ENCODE measurements at places on chromosomes 7 and 10. TPM values are rescaled to one million over a fixed set of nuclear protein-coding genes. Genes with fewer than 3 reads are reported as not detected.

DNA sequence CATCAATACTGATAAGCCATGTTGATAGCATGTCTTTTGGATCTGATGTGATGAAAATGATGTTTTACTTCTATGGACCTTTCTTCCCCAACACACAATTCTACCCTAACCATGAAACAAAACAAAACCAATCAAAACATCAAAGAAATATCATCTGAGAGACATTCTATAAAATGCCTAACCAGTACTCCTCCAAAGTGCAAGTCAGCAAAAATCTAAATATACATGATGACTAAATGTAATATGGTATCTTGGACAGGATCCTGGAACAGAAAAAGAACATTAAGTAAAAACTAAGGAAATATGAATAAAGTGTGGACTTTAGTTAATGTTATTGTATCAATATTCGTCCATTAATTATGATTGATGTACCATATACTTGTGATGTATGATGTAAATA lies 625.1 kb downstream of the MAGI2 start:
- no peak for DNase-seq

DNA sequence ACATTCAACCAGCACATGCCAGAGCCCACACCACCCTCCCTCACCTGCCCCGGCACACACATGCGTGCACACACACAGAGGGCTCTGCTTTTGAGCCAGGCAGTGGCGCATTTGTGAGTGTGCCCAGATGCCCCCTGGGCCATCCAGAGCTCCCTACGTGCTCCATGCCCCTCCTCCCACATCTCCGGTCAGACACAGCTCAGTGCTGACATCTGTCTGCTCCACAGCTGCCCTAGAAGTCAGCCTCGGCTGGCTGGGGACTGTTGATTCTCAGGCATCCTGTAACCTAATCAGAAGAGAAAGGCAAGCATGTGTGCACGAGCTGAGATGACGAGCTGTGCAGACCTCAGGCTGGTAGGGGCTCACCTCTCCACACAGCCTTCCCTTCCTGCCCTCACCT lies 135.1 kb downstream of the ZMIZ1 start:
- DNase-seq = no peak

GRCh38 chr7:27921081-27921836 lies 181.3 kb downstream of the TAX1BP1 start:
- no peak for DNase-seq

- DNase-seq = no peak
These were observed 239.2 kb upstream of the AKR1E2 start for GRCh38 chr10:4586776-4587175.

DNA sequence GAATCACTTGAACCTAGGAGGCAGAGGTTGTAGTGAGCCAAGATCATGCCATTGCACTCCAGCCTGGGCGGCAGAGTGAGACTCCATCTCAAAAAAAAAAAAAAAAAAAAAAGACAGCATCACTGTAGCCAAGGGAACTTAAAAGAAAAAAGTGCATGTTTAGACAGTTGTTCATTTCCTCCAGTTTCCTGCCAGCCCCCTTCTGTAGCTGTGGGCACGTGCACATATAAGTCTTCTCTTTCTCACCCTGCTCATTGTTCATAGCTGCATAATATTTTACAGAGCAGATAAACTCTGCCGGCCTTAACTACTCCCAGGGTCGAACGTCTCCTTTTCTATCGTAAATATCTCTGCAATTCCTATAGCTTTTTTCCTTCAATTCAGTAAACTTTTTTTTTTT lies 132.6 kb downstream of the LHPP start:
- no peak for DNase-seq

GRCh38 chr10:112946649-112947048 lies 3.4 kb upstream of the TCF7L2 start:
- no peak for DNase-seq

GRCh38 chr7:33262476-33262875 lies 133.1 kb downstream of the BBS9 start:
- no peak for DNase-seq

DNA sequence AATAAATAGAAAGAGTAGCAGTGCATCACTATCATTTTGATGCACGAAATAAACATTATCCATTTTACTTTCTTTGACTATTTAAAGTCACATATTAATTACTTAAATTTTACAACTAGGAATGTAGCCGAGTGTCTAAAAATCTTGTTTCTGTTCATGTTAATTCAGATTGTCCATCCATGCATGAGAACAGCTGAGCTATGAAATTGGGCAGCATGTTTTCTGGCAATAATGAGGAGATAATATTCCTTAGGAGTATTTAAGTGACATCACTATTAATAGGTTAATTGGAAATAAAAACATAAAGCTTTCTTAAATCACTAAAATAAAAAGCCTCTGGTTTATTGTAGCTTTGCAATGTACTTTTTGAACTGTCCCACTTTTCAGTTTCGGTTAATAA lies 293.8 kb downstream of the PHTF2 start:
- no peak for DNase-seq

DNA sequence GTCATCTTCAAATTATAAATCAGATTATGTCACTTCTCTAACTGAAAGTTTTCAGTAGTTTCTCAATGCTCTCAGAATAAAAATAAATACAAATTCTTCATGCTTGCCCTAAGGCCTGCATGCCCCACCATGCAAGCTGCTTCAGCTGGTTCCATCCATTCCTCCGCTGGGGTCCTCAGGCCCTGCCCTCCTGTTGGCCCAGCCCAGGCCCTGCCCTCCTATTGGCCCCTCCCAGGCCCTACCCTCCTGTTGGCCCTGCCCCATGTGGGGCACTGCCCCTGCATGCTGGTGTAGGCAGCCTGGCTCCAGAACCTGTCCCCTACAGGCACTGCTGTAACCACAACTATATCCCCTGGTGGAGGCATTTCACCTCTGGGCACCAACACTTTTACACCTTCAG lies 109.3 kb upstream of the TCERG1L start:
- DNase-seq = no peak

- DNase-seq = no peak
These were observed 5.1 kb downstream of the DEPP1 start for GRCh38 chr10:44973323-44974081.

GRCh38 chr7:44080118-44080517 lies 2.2 kb downstream of the POLM start:
- DNase-seq = no peak

DNA sequence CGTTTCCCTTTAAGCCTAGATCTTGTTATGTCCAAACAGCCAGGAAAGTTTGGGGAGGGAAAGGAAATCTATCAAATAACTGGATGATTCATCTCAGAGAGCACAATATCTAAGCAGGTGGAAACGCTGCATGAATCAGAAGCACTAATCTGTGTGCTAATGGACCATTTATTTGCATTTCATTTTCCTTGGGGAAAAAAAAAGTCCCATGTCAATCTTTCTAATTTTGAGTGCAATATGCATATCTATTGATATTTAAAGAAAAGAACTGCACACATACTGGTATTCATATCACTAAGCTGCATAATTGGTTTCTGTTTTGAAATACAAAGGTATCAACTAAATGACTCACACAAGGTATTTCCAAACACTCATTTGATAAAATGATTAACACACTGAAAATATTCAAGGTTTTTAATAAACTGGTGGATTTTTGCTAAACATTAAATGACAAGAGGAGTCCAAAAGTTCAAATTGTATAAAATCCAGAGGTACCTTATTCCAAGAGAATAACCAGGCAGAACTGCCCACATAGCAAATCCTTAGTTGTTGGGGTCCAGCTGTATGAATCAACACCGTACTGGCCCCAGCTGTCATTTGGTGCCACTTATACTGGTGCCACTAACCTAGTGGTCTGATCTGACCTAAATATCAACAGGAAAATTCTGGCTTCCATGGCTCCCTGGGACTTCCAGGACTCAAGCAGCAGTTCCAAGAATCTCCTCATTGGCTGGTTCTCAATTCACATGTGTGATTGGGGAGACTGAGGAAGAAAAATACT lies 122.2 kb upstream of the SP4 start:
- DNase-seq = no peak

- no peak for DNase-seq
These were observed 43.9 kb downstream of the GRK5 start for GRCh38 chr10:119251315-119251708.

DNA sequence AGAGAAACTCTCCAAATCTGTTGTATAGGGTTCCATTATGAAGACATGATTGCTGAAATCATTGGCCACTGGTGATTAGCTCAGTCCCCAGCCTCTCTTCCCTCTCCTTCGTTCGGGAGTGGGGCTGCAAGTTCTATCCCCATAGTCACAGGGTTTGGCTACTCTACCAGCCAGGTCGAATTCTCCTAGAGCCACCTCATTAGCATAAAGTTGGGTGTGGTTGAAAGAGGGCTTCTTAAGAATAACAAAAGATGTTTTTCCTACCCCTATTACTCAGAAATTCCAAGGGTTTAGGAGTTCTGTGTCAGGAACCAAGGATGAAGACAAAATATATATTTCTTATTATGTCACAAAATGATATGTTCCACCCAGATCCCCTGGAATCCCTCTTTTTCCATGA lies 166.2 kb upstream of the YAE1 start:
- DNase-seq = no peak

GRCh38 chr7:18317941-18318340 lies 177.6 kb upstream of the HDAC9 start:
- DNase-seq = no peak

GRCh38 chr7:15503603-15504290 lies 58.1 kb downstream of the AGMO start:
- no peak for DNase-seq

GRCh38 chr7:28389504-28390395 lies 22.6 kb upstream of the CREB5 start:
- DNase-seq = no peak

DNA sequence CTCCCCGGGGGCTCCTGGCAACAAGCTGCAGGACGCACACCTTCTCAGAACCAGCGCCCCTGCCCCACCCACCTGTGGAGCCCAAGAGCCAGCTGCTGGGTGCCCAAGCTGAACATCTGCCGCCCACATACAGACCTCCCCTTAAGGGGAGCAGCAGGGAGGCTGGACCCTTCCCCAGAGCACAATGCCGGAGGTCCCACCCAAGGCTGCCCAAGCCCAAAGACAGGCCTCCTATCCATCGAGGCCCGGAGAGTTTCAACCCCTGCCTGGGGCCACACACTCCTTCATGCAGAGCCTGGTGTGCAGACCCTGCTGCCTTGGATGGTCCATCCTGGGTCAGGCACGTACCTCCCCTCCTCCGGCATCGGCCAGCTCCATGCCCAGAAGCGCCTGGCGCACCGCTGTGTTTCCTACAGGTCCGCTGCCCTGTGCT lies 48.7 kb downstream of the VIPR2 start:
- no peak for DNase-seq

GRCh38 chr10:28677888-28678686 lies 766 bp downstream of the BAMBI start:
- DNase-seq = no peak

DNA sequence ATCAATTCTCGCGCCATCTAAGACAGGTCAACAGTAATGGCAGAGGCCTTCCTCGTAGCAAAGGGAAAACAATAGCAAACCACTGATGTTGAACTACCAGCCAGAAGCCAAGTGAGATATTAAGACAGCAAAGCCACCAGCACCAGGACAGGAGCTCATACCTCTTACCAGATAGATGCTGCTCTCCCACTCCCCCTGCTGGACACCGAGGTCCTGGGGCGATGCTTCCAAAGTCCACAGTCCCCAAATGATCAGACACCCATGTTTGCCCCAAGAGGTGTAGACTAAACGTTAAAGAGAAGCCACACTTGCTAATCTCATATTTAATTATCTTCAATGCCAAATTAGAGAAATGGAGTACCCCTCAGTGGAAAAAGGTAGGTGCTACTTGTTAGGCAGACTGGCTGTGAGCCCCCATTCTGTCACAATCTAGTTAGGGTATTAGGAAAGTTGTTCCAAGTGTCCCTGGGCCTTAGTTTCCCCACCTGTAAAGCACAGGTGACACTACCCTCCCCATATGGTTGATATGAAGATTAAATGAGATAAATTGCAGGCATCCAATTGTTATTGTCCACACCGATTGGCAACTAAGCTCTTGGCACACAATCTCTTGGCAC lies 39.9 kb downstream of the TOMM7 start:
- peak; percentile 88 for DNase-seq

GRCh38 chr7:39504963-39505362 lies 61.2 kb upstream of the YAE1 start:
- DNase-seq = no peak

DNA sequence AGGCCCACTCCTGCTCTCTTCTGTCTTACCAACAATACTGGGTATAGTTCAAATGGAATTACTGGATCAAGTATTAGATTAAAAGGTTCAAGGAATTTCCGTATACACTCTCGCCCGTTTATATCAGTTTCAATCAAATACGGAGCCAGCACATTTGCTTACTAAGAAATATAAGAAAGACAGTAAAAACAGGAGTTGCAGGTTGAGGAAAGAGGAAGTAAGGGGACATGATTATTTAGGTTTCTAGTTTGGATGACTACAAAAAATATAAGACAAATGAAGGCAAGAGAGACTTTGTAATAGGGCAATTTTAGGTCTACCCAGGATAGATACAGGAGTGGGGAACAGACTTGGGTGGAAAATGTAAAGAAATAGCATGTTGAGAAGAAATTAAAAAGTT lies 109.9 kb upstream of the ABI1 start:
- no peak for DNase-seq

DNA sequence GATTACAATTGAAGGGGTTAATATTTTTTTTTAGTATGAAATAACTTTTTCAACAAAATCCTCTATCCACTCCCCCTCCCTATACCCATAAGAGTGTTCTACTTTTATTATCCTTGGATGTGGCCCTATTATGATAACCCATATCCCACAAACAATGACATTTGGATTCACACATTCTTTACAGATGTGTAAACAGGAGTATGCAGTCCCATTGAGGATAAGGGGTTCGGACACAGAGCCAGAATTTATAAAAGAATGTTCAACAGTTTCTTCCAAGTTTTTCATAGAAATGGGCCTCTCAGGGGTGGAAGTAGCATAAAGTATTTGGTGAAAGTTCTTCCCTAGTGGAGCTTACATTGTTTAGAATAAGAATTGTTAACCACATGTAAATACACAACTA lies 16.1 kb upstream of the PCLO start:
- no peak for DNase-seq

GRCh38 chr10:22690614-22691431 lies 23.6 kb downstream of the PIP4K2A start:
- peak; percentile 51 for DNase-seq

DNA sequence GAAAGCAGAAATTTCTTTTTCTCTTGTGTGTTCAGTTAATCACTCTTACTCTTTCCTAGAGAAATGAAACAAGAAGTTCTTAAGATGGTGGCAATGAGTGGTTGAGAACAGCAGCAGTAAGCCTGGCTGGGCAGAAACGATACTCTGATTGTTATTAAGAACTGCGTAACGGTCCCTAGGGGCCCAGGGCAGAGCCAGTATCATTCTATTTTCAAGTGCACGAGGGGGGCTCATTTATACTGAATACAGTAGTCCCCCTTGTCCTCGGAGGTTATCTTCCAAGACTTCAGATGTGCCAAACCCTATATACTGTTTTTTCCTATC lies 64.9 kb downstream of the EEPD1 start:
- no peak for DNase-seq

Gene PIP
- not detected for total RNA-seq

Gene MUC3A
- 43.9 TPM for total RNA-seq

Gene PAPOLB
- 0.11 TPM for total RNA-seq

Gene CNTNAP2
- 69.1 TPM for total RNA-seq

Gene SSC4D
- total RNA-seq = 11.8 TPM

Gene ANXA8
- not detected for total RNA-seq

Gene ATOH7
- total RNA-seq = 0.39 TPM

Gene TEX47
- not detected for total RNA-seq

Gene ZNF736
- total RNA-seq = not detected

All from H1 (cell line).